ENCODE measurements at places on chromosomes 1 and 21. TPM values are rescaled to one million over a fixed set of nuclear protein-coding genes. Genes with fewer than 3 reads are reported as not detected.

SEMA4A gene
- 0.97 TPM for total RNA-seq

ANKRD13C gene
- 36.8 TPM for total RNA-seq

LGR6 gene
- total RNA-seq: 0.16 TPM

CLCA4 gene
- not detected for total RNA-seq

ATXN7L2 gene
- total RNA-seq: 3.7 TPM

MEX3A gene
- 0.65 TPM for total RNA-seq
